ENCODE measurements at places on chromosomes 7 and 10.

DNA sequence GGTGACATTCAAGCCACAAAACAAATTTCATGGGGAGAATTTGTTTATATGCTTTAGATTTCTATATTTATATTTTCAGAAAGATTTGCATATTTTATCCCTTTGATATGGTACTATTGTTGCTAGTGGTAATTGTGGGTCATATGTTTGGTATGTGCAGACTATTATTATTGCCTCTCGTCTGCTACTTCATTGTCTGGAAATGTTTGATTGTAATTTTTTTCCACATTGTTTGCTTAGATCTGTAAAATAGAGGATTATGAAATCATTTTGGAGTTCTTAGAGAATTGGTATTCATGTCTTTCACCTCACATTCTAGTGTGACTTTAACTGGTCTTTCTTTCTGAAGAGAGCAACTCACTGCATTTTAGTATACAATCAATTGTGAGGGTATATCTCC, 44.7 kb downstream of the MYO3A start:
- no peak for DNase-seq

- DNase-seq = no peak
Observed at GRCh38 chr7:4849390-4849789, 12.4 kb downstream of the PAPOLB start.

- DNase-seq = no peak
Observed at GRCh38 chr10:61950449-61951143, 49.1 kb downstream of the ARID5B start.

- no peak for DNase-seq
Observed at GRCh38 chr10:82742478-82742877, 867.5 kb downstream of the NRG3 start.

DNA sequence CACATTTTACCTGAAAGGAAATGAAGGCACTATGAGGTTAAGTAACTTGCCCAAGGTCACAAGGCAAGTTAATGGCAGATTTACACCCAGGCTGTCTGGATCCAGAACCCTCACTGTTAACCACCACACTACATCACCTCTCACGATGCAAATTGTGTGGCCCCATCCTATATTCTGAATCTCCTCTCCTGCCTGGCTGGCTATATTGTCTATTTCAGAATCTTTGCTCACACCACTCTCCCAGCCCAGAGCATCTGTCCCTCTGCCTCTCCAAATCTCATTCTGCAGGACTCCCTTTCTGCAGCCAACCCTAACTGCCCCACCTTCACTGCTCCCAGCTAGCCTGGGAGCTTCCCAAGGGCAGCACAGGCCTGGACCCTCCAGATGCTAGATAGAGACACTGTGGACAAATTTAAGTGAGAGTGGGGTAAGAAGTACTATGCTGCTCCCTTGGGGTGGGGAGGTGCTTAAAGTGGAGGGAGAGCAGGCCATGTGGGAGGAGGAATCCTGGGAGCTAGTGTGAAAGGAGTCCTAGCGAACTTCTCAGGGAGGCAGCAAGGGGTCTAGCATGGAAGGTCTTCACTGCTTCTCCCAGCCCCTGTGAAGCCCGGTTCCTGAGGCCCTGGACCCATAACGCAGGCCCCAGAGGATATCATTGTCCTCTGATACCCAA, 786 bp downstream of the CUEDC2 start:
- DNase-seq = no peak

- DNase-seq = no peak
Observed at GRCh38 chr10:8375137-8375536, 320.6 kb downstream of the GATA3 start.

DNA sequence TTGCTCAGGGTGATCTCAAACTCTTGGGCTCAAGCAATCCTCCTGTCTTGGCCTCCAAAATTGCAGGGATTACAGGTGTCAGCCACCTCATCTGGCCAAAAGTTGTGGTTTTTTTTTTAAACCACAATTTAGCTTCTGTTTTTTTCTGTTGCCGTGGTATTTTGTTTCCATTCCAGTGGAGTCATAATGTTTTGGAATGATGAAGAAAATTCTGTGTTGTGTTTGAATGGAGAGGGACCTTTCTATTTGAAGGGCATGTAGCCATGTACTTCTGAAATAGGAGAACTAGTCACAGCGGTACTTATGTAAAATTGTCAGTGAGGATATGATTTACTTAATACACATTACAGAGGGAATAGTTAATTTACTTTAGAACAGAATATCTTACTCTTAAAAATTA, 201.3 kb downstream of the ARL4A start:
- no peak for DNase-seq

GRCh38 chr7:29866490-29866930, 60.2 kb downstream of the WIPF3 start:
- DNase-seq = no peak

GRCh38 chr7:50455658-50456057, 5.5 kb upstream of the FIGNL1 start:
- no peak for DNase-seq

DNA sequence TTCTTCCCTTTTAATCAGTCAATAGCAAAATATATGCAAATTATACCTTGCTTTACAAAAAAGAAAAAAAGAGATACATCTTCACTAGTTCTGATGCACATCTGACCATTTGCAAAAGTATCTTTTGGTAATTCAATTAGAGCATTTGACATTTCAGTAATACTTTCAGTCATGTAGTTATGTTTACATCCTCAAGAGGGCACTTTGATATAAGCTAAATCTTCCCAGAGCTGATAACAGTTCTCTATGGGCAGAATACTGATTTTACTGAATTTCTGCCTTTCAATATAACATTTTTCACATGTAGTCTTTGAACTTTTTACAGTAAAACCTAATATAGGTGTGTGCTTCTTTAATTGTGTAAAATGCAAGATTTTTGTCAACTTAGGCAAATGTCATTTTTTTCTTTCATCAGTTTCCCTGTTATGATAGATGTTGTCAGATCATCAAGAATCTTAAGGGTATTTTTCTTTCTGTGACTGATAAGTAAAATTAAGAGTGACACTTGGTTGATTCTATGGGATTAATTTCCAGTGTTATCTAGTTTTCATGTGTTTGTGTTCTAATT, 703.5 kb upstream of the SEMA3D start:
- no peak for DNase-seq

- DNase-seq = no peak
Observed at GRCh38 chr7:128833148-128833945, 3.1 kb downstream of the FLNC start.

GRCh38 chr10:107496594-107496993, 332.1 kb upstream of the SORCS1 start:
- DNase-seq = no peak

DNA sequence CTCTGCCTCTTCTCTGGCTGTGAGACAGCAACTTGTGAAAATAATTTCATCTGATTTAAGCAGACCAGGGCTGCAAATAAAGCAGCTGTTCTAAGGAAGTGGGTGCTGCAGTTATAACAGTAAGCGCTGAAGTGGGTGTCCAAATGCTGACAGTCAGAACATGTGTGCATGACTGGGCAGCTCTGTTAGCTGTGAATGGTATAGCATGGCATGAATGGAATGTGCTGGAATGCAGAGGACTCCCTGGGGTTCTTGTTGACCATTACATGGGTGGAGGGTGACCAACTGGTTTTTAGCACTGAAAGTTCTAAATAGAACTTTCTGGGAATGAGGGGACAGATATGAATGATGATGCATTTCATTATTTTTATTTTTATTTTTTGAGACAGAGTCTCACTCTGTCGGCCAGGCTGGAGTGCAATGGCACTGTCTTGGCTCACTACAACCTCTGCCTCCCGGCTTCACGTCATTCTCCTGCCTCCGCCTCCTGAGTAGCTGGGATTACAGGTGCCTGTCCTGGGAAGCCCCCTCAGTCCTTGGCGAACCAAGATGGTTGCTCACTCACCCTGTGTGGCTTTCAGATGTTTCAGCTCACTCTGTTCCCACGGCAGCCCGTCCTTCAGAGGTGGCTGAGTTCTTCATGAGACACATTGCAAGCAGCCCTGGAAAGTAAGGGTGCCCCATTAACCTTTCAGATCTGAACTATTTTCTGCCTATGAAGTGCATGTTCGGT, 319.8 kb upstream of the PHYHIPL start:
- no peak for DNase-seq

- no peak for DNase-seq
Observed at GRCh38 chr7:10934292-10934691, 39.4 kb upstream of the PHF14 start.

Data from activated T-cell treated with anti-CD3 and anti-CD28 coated beads, Interleukin-2, amount 50 U/mL, for 48 hours (primary cell).